ENCODE measurements at places on chromosomes 13 and 19. TPM values are rescaled to one million over a fixed set of nuclear protein-coding genes. Genes with fewer than 3 reads are reported as not detected.

The GARIN5A gene
- total RNA-seq, result not detected

The NLRP5 gene
- total RNA-seq, result not detected

The DKKL1 gene
- not detected for total RNA-seq

The SLC7A10 gene
- total RNA-seq, result not detected

The CCL25 gene
- not detected for total RNA-seq

The SMARCA4 gene
- total RNA-seq, result 135 TPM

The RAX2 gene
- total RNA-seq, result not detected

The SIGLEC12 gene
- total RNA-seq, result not detected

The CHAMP1 gene
- 12.6 TPM for total RNA-seq

The LAIR1 gene
- total RNA-seq, result not detected

The URI1 gene
- 38.9 TPM for total RNA-seq

The SIPA1L3 gene
- total RNA-seq, result 32.2 TPM

The PDX1 gene
- total RNA-seq, result not detected

The SIAH3 gene
- total RNA-seq, result not detected

The CHST8 gene
- total RNA-seq, result not detected

The IFNL1 gene
- not detected for total RNA-seq

The KCNC3 gene
- total RNA-seq, result 0.65 TPM

The S1PR5 gene
- total RNA-seq, result not detected

The B3GNT3 gene
- total RNA-seq, result 0.10 TPM

The GPC6 gene
- total RNA-seq, result not detected

The OVOL3 gene
- total RNA-seq, result not detected

The LILRA1 gene
- not detected for total RNA-seq

The RNASEH2A gene
- 25.5 TPM for total RNA-seq

The NLRP9 gene
- not detected for total RNA-seq

The PNMA8A gene
- 0.10 TPM for total RNA-seq

The MPND gene
- total RNA-seq, result 8.8 TPM

The ANGPTL4 gene
- 11.7 TPM for total RNA-seq

The LIN7B gene
- total RNA-seq, result 0.76 TPM

The DLL3 gene
- 0.29 TPM for total RNA-seq

The C13orf42 gene
- total RNA-seq, result not detected

The TMPRSS9 gene
- not detected for total RNA-seq

The CYP4F11 gene
- total RNA-seq, result not detected

The ICAM4 gene
- total RNA-seq, result not detected

The LILRB1 gene
- total RNA-seq, result not detected

The COL4A2 gene
- 493 TPM for total RNA-seq

The GAPDHS gene
- not detected for total RNA-seq

The LIPE gene
- total RNA-seq, result 5.6 TPM

The ZNF841 gene
- total RNA-seq, result 20.9 TPM

The CILP2 gene
- not detected for total RNA-seq

The ZNF536 gene
- not detected for total RNA-seq

The TSHZ3 gene
- 3.3 TPM for total RNA-seq

The AMER2 gene
- not detected for total RNA-seq

All from vein endothelial cell (primary cell).